ENCODE measurements at places on chromosomes 5 and 9.
A peak's percentile ranks its signal among the peaks of the same experiment; 100 is the strongest.

- no peak overlapping the region for H3K27ac ChIP-seq
- H3K4me3 ChIP-seq: no peak overlapping the region
- no peaks in the 10 kb centered on the region for H3K36me3 ChIP-seq
- no peaks in the 10 kb centered on the region for H3K27me3 ChIP-seq
These were observed 84.6 kb downstream of the PAPPA start for GRCh38 chr9:116238225-116238624.

- no peaks in the 10 kb centered on the region for H3K36me3 ChIP-seq
- no peaks in the 10 kb centered on the region for H3K4me1 ChIP-seq
- H3K27ac ChIP-seq: no peak overlapping the region
- no peak overlapping the region for H3K4me3 ChIP-seq
These were observed 20.3 kb downstream of the C5orf63 start for GRCh38 chr5:127053049-127053448.

- H3K36me3 ChIP-seq: no peaks in the 10 kb centered on the region
- no peak overlapping the region for H3K4me3 ChIP-seq
- no peak for DNase-seq
- H3K27ac ChIP-seq: no peak overlapping the region
- H3K4me1 ChIP-seq: no peaks in the 10 kb centered on the region
These were observed 199.4 kb upstream of the SLC24A2 start for GRCh38 chr9:19988281-19988680.

DNA sequence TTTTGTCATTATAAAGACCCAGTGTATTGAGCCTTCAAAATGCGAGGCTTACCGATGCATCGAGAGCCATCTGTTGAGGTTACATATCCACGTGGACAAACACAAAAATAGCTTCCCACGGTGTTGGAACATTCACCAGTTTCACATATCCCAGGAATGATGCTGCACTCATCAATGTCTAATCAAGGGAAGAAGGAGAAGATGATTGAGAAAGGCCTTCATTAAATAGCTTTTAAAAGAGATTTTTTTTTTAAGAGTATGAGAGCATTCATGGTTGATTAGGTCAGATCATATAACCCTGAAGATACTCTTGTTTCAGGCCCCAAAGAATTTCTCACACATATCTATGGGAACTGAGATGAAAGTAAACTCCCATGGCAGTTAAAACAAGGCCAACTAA lies 129.4 kb downstream of the FBN2 start:
- no peaks in the 10 kb centered on the region for H3K27me3 ChIP-seq
- H3K4me1 ChIP-seq: no peaks in the 10 kb centered on the region
- H3K27ac ChIP-seq: no peak overlapping the region
- DNase-seq: no peak
- no peaks in the 10 kb centered on the region for H3K36me3 ChIP-seq

GRCh38 chr9:995781-996180 lies 19.3 kb downstream of the DMRT3 start:
- no peaks in the 10 kb centered on the region for H3K36me3 ChIP-seq
- no peak overlapping the region for H3K27ac ChIP-seq
- H3K4me1 ChIP-seq: no peaks in the 10 kb centered on the region
- H3K27me3 ChIP-seq: no peaks in the 10 kb centered on the region

- H3K27ac ChIP-seq: no peak overlapping the region
- no peaks in the 10 kb centered on the region for H3K4me1 ChIP-seq
- H3K36me3 ChIP-seq: no peaks in the 10 kb centered on the region
- no peak for DNase-seq
- no peaks in the 10 kb centered on the region for H3K27me3 ChIP-seq
These were observed 5.1 kb upstream of the WDR5 start for GRCh38 chr9:134130503-134131375.

GRCh38 chr9:89360465-89360864 lies 42.2 kb downstream of the SECISBP2 start:
- no peak for DNase-seq
- peak overlapping the region; percentile 47 for H3K27ac ChIP-seq
- H3K27me3 ChIP-seq: no peaks in the 10 kb centered on the region
- peaks cover 88% of the 10 kb centered on the region for H3K36me3 ChIP-seq
